ENCODE measurements at places on chromosomes 2 and 18.
A peak's percentile ranks its signal among the peaks of the same experiment; 100 is the strongest.

- DNase-seq = no peak
Measured at GRCh38 chr18:24494586-24494985, 34.1 kb downstream of the HRH4 start.

DNA sequence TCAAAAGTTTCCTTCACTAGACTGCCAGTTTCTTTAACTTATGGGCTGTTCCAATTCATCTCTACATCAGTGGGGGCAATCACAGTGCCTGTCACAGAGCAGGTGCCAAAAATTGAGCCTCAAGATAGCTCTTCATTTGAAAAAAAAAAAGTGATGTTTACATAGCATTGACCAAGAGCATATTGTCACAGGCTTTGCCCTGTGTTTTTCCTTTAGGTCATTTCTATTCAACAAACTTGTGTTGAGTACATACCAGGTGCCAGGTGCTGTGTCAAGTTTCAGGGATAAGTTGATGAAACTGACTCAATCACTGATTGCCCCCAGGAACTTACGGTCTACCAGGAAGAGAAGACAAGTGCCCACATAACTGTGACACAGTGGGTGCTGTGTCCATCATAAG lies 22.2 kb upstream of the NT5C1B start:
- DNase-seq = no peak

DNA sequence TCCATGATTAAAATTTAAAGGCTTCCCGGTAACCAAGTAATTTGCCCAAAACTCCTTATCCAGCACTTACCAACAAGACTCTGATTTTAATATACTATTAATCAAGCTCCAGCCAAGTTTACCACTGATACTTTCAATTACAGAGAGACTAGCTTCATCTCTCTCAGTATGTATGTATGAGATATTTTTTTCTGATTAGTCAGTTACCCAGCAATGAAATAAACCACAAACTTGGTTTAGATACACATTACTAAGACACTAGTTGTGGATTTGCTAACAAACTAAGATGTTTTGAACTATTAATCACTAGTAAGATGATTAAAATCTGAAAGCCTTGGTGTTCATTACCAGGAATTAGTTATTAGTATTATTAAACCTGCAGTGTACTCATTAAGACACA lies 1272.2 kb upstream of the ACVR2A start:
- DNase-seq = no peak

DNA sequence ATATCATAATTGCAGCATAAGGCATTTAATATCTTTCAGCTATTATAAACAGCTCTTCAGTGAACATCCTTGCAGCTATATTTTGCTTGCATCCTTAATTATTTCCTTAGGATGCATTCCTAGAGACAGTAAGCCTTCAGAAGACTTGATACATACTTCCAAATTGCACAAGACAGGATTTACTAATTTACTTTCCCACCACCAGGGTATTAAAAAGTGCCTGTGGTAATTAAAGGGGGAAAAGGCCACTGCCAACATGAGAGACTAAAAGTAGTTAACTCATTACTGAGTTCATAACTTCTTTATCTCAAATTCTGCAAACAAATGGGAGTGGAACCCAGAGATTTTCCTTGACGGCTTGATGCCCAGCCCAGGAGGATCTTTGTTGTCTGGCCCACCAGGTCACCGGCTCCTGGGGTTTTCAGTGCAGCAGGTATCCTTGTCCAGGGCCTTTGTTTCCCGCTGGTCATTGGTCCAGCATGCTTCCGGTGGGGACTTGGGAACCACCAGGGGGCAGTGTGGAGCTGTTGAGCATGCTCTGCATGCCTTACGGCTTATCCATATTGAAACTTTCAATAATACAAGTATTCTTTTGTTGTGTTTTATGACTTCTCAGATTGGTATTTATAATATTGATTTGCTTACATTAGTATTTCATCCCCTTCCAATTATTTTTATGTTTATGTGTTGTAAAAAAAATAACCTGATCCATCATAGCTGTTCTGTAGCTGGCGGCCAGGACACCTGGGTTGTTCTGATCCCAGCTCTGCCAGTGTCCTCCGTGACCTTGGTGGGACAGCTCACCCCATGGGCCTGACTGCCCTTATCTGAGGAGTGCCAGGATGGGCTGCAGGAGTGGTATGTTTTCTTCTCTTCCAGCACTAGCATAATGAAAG lies 61.4 kb downstream of the TGOLN2 start:
- peak; percentile 42 for DNase-seq

DNA sequence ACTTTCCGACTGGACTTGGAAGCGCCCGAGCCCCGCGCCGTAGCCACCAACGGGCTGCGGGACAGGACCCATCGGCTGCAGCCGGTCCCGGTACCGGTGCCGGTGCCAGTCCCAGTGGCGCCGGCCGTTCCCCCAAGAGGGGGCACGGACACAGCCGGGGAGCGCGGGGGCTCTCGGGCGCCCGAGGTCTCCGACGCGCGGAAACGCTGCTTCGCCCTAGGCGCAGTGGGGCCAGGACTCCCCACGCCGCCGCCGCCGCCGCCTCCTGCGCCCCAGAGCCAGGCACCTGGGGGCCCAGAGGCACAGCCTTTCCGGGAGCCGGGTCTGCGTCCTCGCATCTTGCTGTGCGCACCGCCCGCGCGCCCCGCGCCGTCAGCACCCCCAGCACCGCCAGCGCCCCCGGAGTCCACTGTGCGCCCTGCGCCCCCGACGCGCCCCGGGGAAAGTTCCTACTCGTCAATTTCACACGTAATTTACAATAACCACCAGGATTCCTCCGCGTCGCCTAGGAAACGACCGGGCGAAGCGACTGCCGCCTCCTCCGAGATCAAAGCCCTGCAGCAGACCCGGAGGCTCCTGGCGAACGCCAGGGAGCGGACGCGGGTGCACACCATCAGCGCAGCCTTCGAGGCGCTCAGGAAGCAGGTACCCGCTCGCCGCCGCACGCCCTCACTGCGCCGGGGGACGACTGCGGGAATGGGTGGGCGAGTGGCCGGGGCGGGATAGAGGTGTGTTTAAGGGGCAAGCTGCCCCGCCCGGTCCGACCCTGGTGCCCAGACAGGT lies 713 bp downstream of the ATOH8 start:
- no peak for DNase-seq

Data from activated effector memory CD4-positive, alpha-beta T cell treated with Interleukin-2 at 50 U/mL for 16 hours (primary cell).